ENCODE measurements at places on chromosomes 2 and 18. TPM values are rescaled to one million over a fixed set of nuclear protein-coding genes. Genes with fewer than 3 reads are reported as not detected.

- peak; percentile 80 for DNase-seq
Measured at GRCh38 chr2:219119422-219120043, 41.1 kb downstream of the NHEJ1 start.

DNA sequence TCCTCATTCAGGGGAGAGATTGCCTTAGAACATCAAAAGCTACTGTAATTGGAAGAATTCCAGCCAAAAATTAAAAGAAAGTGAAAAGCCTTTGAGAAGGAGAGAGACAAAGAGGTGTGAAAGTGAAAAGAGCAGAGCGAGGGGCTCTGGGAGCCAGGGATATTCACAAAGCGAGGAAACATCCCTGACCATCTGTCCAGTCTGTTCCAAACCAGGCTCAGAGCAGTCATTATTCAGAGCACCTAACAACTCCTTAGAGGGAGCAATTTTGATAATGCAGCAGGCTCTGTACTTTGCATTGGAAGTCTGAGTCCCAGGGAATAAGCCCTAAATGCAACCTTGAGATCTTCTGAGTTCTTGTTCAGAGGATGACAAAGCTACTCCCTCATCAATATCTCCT lies 119.1 kb upstream of the LYPD1 start:
- DNase-seq = no peak

GRCh38 chr2:95342556-95343320 lies 45.6 kb downstream of the KCNIP3 start:
- no peak for DNase-seq

The PLB1 gene
- total RNA-seq = not detected

DNA sequence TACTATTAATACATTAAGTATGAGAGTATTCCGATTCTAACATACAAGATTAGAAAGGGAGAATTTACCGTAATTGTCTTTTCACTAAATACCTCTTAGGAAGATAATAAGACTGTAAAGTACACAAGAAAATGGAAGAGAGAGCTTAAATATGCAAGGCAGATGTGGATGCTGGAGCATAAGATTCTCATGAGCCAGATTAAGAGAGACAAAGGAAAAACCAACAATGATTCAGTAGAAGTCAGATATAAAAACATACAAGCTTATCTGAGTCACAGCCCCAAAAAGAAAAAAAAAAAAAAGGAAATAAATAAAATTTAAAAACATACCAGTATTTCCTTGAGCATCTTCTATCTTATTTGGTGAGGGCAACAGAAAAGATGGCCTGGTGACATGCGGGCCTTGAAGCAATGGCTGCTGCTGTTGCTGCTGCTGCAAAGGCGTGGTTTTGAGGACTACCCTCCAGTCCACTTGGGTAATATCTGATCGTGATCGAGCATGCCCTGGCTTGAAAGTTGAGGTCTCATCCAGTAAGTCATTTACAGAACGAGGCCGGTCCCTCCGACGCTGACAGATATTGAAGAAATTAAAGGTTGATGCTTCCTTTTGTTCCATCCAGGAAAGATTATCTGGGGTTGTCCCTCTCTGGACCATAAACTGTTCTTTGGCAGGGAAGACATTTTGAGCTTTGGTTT lies 24.5 kb downstream of the PLEKHM3 start:
- DNase-seq = no peak

DNA sequence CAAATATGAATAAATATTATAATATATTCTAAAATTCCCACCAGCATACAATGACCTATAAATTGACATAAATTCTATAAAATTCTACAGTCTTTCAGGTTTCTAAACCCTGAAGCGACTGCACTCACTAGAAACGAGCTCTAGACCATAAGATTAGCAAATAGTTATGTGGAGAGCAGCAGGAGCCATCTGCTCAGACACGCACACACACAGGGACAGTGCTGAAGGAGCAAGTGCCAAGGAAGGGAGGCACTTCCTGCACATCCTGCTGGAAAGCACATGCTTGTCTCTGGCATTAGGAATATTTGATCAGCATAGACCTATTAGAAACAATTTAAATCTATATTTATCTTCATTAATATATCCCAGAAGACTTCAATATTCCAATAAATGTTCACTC lies 713.9 kb upstream of the CDH2 start:
- DNase-seq = no peak
